ENCODE measurements at places on chromosomes 2 and 18. TPM values are rescaled to one million over a fixed set of nuclear protein-coding genes. Genes with fewer than 3 reads are reported as not detected.

DNA sequence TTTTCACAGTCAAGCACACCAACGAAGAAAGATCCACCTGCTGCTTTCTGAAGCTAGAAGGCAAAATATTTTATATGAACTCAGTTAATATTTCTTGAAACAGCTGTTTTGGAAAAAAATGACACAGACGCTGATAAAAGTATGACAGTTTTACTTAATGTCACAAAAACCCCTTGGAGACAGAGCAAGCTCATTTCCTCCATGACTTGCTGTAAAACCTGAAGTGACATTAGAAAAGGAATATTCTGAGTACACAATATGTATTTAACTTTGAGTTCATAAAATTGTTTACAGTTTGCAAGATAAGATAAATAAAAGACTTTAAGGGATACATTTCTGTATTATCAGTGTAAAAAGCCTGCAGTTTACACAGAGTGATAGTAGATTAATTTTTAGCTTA is 105.4 kb downstream of the DSEL start:
- no peak overlapping the region for H3K27ac ChIP-seq
- DNase-seq: no peak
- H3K4me3 ChIP-seq: no peak overlapping the region
- no peaks in the 10 kb centered on the region for H3K4me1 ChIP-seq

DNA sequence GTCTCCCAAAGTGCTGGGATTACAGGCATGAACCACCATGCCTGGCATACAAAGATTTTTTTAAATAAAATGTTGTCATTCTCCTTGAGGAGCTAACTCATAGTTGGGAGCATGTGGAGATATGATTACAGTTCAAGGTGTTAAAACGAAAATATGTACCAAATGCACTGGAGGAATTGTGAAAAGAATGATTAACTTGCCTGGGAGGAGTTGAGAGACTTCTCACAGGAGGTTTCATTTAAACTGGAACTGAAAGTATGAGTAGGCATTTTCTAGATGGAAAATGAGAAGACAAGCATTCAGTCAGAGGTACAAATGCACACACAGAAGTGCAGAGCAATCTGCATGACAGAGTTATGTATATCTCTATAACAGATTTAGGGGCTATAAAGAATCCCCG is 126.6 kb upstream of the PDE1A start:
- H3K4me1 ChIP-seq: no peaks in the 10 kb centered on the region
- no peak overlapping the region for H3K27ac ChIP-seq
- H3K27me3 ChIP-seq: no peaks in the 10 kb centered on the region
- H3K4me3 ChIP-seq: no peak overlapping the region
- H3K36me3 ChIP-seq: no peaks in the 10 kb centered on the region
- DNase-seq: no peak

DNA sequence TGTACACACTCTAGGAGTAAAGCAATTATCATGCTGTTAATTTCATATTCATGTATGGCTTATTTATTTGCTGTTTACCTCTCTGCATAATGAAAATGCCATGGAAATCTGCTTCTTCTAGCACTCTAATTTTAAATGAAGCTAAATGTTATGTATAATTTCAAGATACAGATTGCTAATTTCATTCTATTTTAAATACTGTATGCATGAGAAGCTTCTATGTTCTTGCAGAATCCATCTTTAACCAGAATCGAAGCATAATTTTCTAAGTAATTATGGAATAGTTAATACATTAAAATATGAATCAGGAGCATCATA is 127.2 kb downstream of the UBE2E3 start:
- peaks cover 11% of the 10 kb centered on the region for H3K4me1 ChIP-seq
- H3K27ac ChIP-seq: 0 out of 2 replicates have a peak overlapping the region, but pooled peaks have one; percentile 40
- DNase-seq: no peak
- H3K27me3 ChIP-seq: no peaks in the 10 kb centered on the region
- no peak overlapping the region for H3K4me3 ChIP-seq

DNA sequence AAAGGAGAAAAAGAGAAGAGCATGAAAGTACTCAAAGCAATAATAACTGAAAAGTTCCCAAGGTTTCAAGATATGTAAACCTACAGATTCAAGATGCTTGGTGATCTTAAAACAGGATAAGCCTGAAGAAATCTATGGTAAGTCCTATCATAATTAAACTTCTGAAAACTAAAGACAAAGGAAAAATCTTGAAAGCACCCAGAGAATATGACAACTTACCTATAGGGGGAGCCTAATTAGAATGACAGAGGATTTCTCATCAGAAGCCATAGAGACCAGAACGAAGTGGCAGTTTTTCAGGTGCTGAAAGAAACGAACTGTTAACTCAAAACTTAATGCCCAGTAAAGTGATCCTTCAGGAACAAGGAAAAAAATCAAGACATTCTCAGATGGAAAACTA is 59.7 kb downstream of the XDH start:
- no peaks in the 10 kb centered on the region for H3K36me3 ChIP-seq
- H3K4me1 ChIP-seq: no peaks in the 10 kb centered on the region
- no peak overlapping the region for H3K27ac ChIP-seq

DNA sequence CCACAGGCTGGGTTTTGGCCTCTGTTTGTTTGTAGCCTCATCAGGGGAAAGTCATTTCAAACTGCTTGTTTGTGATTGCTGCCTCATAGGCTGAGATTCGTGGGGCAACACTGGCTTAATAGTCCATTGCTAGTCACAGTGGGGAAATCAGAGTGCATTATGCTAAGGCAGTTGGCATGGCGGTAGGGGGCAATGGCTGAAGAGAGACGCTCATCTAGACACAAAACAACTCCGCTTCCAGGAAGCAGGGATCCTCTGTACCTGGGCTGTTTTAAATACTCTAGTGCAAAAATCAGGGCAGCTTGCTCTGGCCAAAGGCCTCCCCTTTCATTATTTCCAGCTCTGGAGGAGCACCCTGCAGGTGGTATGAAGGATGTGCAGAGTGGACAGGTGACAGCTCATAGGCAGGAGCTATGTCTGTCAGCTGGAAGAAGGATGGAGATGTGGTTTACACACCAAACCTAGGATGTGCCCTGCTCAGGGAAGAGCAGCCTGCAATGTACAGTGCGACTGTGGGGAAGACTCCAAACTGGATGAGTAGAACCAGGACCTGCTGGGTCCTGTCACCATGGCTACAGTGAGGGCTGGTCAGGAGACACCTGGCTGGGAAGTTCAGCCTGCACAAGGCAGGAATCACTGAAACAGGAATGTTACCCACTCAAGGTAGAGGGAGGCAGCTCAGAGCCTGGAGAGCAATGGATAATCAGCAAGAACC is 234.3 kb downstream of the CLIP4 start:
- H3K27me3 ChIP-seq: peaks cover 12% of the 10 kb centered on the region
- no peak overlapping the region for H3K27ac ChIP-seq
- H3K4me1 ChIP-seq: no peaks in the 10 kb centered on the region
- H3K36me3 ChIP-seq: no peaks in the 10 kb centered on the region

- no peak overlapping the region for H3K27ac ChIP-seq
- H3K36me3 ChIP-seq: no peaks in the 10 kb centered on the region
- H3K4me1 ChIP-seq: no peaks in the 10 kb centered on the region
- H3K27me3 ChIP-seq: no peaks in the 10 kb centered on the region
Measured at GRCh38 chr18:71598374-71598773, 945.8 kb downstream of the CBLN2 start.

DNA sequence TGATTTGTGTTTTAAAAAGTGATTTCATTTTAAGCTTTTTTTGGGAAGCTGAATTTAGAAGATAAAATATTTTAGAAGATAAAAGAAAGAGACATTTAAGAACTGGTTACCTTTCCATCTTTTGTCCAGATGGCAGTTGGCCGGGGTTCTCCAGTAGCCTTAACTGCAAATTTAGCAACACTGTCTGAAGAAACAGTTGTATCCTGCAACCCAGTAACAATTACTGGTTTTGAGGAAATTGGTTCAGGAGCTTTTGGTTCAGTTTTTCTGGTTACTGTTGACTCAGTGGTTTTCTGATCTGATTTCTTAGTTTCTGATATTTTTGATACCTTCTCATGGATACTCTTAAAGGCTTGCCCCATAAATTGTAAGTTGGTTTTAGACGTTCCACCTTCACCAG is 49.9 kb downstream of the PLEKHA3 start:
- H3K36me3 ChIP-seq: no peaks in the 10 kb centered on the region
- H3K4me3 ChIP-seq: no peak overlapping the region
- H3K4me1 ChIP-seq: no peaks in the 10 kb centered on the region

GRCh38 chr2:98932164-98932563 is 3.9 kb downstream of the CRACDL start:
- H3K27ac ChIP-seq: no peak overlapping the region
- no peaks in the 10 kb centered on the region for H3K36me3 ChIP-seq
- no peaks in the 10 kb centered on the region for H3K4me1 ChIP-seq
- H3K4me3 ChIP-seq: no peak overlapping the region
- H3K27me3 ChIP-seq: peaks cover 7% of the 10 kb centered on the region

- no peak for DNase-seq
- no peaks in the 10 kb centered on the region for H3K4me1 ChIP-seq
- H3K36me3 ChIP-seq: no peaks in the 10 kb centered on the region
- no peak overlapping the region for H3K27ac ChIP-seq
- no peak overlapping the region for H3K4me3 ChIP-seq
- H3K27me3 ChIP-seq: no peaks in the 10 kb centered on the region
Measured at GRCh38 chr18:35171315-35171987, 69.4 kb upstream of the ZNF397 start.

- H3K27me3 ChIP-seq: no peaks in the 10 kb centered on the region
- no peak overlapping the region for H3K27ac ChIP-seq
- DNase-seq: no peak
- H3K4me3 ChIP-seq: no peak overlapping the region
- H3K4me1 ChIP-seq: no peaks in the 10 kb centered on the region
- H3K36me3 ChIP-seq: no peaks in the 10 kb centered on the region
Measured at GRCh38 chr2:179224361-179224760, 40.3 kb downstream of the SESTD1 start.

- no peak overlapping the region for H3K4me3 ChIP-seq
- no peak overlapping the region for H3K27ac ChIP-seq
- no peaks in the 10 kb centered on the region for H3K36me3 ChIP-seq
- DNase-seq: no peak
Measured at GRCh38 chr2:203893401-203893800, 25.8 kb downstream of the CTLA4 start.

GRCh38 chr2:131475831-131476230 is at the start of gene TUBA3D:
TSS of gene TUBA3D (plus strand) at chr2:131476119. CDS start at chr2:131476200, 81 bp downstream.
- no peaks in the 10 kb centered on the region for H3K36me3 ChIP-seq
- H3K27me3 ChIP-seq: no peaks in the 10 kb centered on the region
- no peak for DNase-seq
- no peak within 1 kb of the TSS for H3K27ac ChIP-seq

GRCh38 chr2:239464166-239465016 is 63.6 kb upstream of the HDAC4 start:
- H3K4me3 ChIP-seq: no peak overlapping the region
- no peak overlapping the region for H3K27ac ChIP-seq
- no peaks in the 10 kb centered on the region for H3K36me3 ChIP-seq

DNA sequence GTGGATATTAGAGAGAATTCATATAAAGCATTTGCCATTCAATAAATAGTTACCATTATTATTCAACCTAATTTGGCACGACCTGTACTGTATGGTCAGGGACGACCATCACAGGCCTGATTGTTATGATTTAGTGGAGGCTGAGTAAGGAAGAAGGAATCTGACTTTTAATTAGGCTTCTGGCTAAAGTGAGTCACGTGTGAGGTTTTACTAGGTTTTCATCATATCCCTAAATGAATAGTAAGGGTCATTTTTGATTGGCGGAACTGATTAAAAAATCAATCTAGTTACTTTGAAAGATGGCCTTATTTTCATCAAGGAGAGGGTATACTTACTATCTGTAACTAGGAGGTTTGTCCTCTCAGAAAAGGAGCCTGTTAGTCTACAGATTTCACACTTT is 143.4 kb downstream of the ADCYAP1 start:
- H3K4me1 ChIP-seq: no peaks in the 10 kb centered on the region
- no peak overlapping the region for H3K4me3 ChIP-seq

BOLL gene
- total RNA-seq: not detected

ABCB11 gene
- total RNA-seq: 0.05 TPM

CDK15 gene
- total RNA-seq: 4.8 TPM

DIPK1C gene
- 0.26 TPM for total RNA-seq

SCN2A gene
- total RNA-seq: not detected

RPIA gene
- total RNA-seq: 18.2 TPM

RETREG2 gene
- 106 TPM for total RNA-seq
